ENCODE measurements at places on chromosomes 12 and 14. TPM values are rescaled to one million over a fixed set of nuclear protein-coding genes. Genes with fewer than 3 reads are reported as not detected.

The HPD gene
- not detected for total RNA-seq

The PGF gene
- total RNA-seq = 0.10 TPM

The ATP23 gene
- 16.3 TPM for total RNA-seq

The MYRFL gene
- total RNA-seq = not detected

The PTCSC3 gene
- not detected for total RNA-seq

The PPP1R36 gene
- total RNA-seq = 0.19 TPM

The ANKRD13A gene
- total RNA-seq = 46.6 TPM

The PNMA1 gene
- total RNA-seq = 28.2 TPM

The SSPN gene
- total RNA-seq = not detected

The PTPRO gene
- total RNA-seq = 0.15 TPM

The CRIP1 gene
- 397 TPM for total RNA-seq
